Placental pericyte (primary cell): ENCODE measurements at places on chromosomes 5 and 9. TPM values are rescaled to one million over a fixed set of nuclear protein-coding genes. Genes with fewer than 3 reads are reported as not detected.

Gene CCL28
- total RNA-seq: 4.2 and 6.3 TPM in 2 replicates

Gene CRB2
- total RNA-seq: under 0.01 and 9.0 TPM in 2 replicates

Gene UBAP1
- total RNA-seq: 32.9 and 39.0 TPM in 2 replicates

Gene LCN9
- total RNA-seq: not detected in 2 replicates

Gene OR2K2
- total RNA-seq: not detected in 2 replicates

Gene SOWAHA
- not detected in 2 replicates for total RNA-seq

Gene EIF4E1B
- not detected in 2 replicates for total RNA-seq
